ENCODE measurements at places on chromosomes 1 and 21. TPM values are rescaled to one million over a fixed set of nuclear protein-coding genes. Genes with fewer than 3 reads are reported as not detected.

PPCS gene
- total RNA-seq, result 46.5 TPM

EDN2 gene
- total RNA-seq, result not detected

FCRL4 gene
- not detected for total RNA-seq

LMOD1 gene
- not detected for total RNA-seq

DESI2 gene
- total RNA-seq, result 29.6 TPM

PDIK1L gene
- 21.0 TPM for total RNA-seq

LCE3B gene
- not detected for total RNA-seq

AVPR1B gene
- not detected for total RNA-seq

CHIA gene
- total RNA-seq, result not detected

DNA sequence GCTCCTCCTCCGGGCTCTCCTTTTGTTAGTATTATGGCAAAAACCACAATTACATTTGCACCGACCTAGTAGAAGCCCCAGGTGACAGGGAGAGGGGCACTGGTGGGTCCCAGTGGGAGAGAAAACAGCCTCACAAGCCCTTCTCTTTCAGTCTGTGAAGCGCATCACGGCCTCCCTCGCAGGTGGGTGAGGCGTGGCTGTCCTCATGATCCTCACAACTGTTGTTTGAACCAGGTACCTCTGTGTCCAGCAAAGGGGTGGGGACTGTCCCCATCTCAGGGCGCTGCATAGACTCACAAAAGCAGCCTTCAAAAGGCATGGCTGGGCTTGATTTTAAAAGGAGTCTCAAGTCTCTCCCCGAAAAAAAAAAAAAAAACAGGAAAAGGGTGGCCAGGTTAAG lies 7.9 kb upstream of the C2CD2 start:
- H3K4me3 ChIP-seq, result no peak overlapping the region
- H3K27ac ChIP-seq, result no peak overlapping the region
- peaks cover 20% of the 10 kb centered on the region for H3K4me1 ChIP-seq
- H3K36me3 ChIP-seq, result no peaks in the 10 kb centered on the region
- peaks cover 25% of the 10 kb centered on the region for H3K27me3 ChIP-seq

- no peak for DNase-seq
- H3K36me3 ChIP-seq, result no peaks in the 10 kb centered on the region
- no peak overlapping the region for H3K4me3 ChIP-seq
Measured at GRCh38 chr1:30830537-30830936, 73.0 kb upstream of the LAPTM5 start.

- no peak overlapping the region for H3K4me3 ChIP-seq
- H3K36me3 ChIP-seq, result no peaks in the 10 kb centered on the region
- H3K4me1 ChIP-seq, result no peaks in the 10 kb centered on the region
- H3K27me3 ChIP-seq, result no peaks in the 10 kb centered on the region
Measured at GRCh38 chr1:88052167-88052566, 631.9 kb upstream of the PKN2 start.

GRCh38 chr1:228224198-228225164 lies 16.6 kb downstream of the OBSCN start:
- no peaks in the 10 kb centered on the region for H3K27me3 ChIP-seq
- peaks cover 26% of the 10 kb centered on the region for H3K36me3 ChIP-seq
- H3K27ac ChIP-seq, result no peak overlapping the region
- H3K4me3 ChIP-seq, result no peak overlapping the region
- H3K4me1 ChIP-seq, result no peaks in the 10 kb centered on the region

DNA sequence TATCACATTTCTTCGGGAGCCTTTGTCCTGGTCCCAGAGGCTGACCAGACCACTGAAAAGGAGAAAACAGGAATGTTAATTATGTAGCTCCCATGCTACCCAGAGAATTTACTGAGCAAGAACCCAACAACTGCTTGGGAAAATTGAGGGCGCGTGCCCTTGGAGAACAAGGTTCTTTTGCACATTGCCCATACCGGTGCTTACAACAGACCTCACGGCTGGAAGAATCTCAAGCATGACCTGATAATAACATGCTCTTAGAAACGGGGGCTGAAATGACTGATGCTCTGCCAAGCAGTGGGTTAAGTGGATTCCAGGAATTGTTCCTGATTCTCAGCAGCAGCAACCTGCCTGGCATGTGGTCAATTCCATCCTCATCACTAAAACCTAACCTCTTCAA lies 49.3 kb upstream of the AJAP1 start:
- no peaks in the 10 kb centered on the region for H3K4me1 ChIP-seq
- peaks cover 8% of the 10 kb centered on the region for H3K27me3 ChIP-seq
- H3K36me3 ChIP-seq, result no peaks in the 10 kb centered on the region
- H3K4me3 ChIP-seq, result no peak overlapping the region
- H3K27ac ChIP-seq, result no peak overlapping the region
- DNase-seq, result no peak

DNA sequence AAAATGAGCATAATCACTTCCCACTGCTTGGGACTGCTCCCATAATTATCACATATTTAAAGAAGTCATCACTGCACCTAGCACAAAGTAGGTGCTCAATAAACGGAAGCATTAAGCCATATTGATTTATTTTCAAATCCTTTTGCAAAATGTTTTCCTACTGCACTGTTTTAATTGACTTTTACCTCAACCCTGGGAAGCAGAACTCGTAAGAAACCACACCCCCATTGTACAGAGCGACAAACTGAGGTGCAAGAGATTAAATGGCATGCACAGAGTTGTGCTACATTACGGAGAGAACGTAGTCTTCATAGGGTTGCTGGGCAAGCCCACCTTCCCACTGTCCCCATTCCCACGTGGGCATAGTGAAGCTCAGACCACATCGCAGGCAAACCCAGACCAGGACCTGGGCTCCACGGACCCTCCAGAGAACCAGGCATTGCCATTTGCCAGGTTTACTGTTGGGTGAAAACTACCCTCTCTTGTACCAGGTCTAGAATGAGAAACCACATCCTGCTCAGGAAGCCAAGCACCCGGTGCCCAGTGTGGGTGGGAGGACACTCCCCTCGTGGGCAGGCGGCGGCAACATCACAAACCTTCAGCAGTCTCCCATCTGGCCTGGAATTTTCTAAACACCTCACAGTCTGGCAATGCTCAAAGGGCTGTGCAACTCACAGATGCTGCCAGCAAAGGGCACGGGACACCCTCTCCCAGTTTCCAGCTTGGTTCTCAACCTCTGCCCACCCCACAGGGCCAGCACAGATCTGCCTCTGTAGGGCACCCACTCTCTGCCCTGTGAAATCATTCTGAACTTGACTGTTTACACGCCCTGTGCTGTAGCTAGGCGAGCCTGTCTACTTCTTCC lies 8.2 kb downstream of the IFFO2 start:
- H3K27ac ChIP-seq, result peak overlapping the region; percentile 96
- DNase-seq, result peak; percentile 71
- H3K27me3 ChIP-seq, result no peaks in the 10 kb centered on the region

DNA sequence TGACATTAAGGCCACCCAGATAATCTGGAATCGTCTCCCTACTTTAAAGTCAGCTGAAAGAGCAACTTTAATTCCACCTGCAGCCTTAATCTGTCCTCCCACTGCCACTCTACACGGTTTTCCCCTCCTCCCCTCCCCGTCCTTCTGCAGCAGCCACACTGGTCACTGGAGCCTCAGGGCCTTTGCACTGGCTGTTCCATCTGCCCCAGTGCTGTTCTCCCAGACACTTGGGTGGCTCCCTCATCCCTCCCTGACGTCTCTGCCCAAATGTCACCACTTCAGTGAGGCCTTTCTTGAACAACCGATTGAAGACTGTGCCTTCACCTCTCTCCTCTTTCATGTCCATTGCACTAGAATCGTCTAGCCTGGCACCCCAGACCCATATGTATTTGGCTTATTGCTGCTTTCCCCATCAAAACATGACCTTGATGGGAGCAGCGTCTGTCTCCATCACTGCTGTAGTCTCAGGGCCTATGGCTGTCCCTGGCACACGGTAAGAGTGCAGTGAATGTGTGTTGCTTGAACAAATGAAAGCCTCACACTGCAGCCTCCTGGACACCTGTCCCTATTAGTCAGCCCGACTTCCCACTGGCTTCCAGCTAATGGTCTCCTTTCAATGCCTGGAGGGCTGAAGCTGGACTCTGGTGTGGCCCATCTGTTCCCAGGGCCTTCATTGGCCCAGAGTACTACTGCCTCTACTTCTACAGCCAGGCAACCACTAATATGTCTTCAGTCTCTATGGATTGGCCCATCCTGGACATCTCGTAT lies 10.6 kb upstream of the PRDM16 start:
- no peak overlapping the region for H3K4me3 ChIP-seq
- no peaks in the 10 kb centered on the region for H3K4me1 ChIP-seq
- H3K27me3 ChIP-seq, result no peaks in the 10 kb centered on the region
- no peaks in the 10 kb centered on the region for H3K36me3 ChIP-seq
- DNase-seq, result no peak
- H3K27ac ChIP-seq, result no peak overlapping the region

- no peak overlapping the region for H3K27ac ChIP-seq
- no peak overlapping the region for H3K4me3 ChIP-seq
- peaks cover 18% of the 10 kb centered on the region for H3K4me1 ChIP-seq
- no peak for DNase-seq
- no peaks in the 10 kb centered on the region for H3K36me3 ChIP-seq
Measured at GRCh38 chr21:45486443-45487160, 55.6 kb downstream of the SLC19A1 start.

GRCh38 chr21:16061194-16061593 lies 331.4 kb downstream of the USP25 start:
- H3K4me3 ChIP-seq, result no peak overlapping the region
- no peaks in the 10 kb centered on the region for H3K36me3 ChIP-seq
- H3K27ac ChIP-seq, result no peak overlapping the region
- DNase-seq, result no peak
- no peaks in the 10 kb centered on the region for H3K27me3 ChIP-seq
- H3K4me1 ChIP-seq, result no peaks in the 10 kb centered on the region

- no peaks in the 10 kb centered on the region for H3K27me3 ChIP-seq
- no peak overlapping the region for H3K27ac ChIP-seq
- H3K4me3 ChIP-seq, result no peak overlapping the region
- H3K36me3 ChIP-seq, result no peaks in the 10 kb centered on the region
Measured at GRCh38 chr1:81432059-81432458, 368.7 kb upstream of the ADGRL2 start.

GRCh38 chr1:28966617-28967016 lies 52.2 kb downstream of the EPB41 start:
- H3K4me1 ChIP-seq, result peaks cover 44% of the 10 kb centered on the region
- H3K4me3 ChIP-seq, result no peak overlapping the region
- no peaks in the 10 kb centered on the region for H3K27me3 ChIP-seq

DNA sequence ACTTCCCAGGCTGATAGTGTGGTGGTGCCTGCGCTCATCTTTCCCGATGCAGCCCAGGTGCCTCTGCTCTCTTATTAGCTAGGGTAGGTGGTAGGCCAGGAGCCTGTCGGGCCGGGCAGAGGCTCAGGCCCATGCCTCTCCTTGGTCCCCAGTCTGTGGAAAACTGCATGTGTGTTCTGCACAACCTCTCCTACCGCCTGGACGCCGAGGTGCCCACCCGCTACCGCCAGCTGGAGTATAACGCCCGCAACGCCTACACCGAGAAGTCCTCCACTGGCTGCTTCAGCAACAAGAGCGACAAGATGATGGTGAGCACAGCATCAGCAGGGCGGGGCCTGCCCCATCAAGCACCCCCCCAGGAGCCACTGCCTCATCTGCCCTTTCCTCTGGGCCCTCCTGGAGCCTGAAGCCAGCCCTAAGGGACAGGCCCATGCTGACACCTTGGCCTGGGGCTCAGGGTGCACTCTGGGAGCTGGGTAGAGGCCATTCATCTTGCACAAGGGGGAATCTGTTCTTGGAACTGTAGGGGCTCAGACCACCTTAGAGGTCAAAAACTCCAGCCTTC lies 38.6 kb downstream of the PKP1 start:
- H3K27ac ChIP-seq, result no peak overlapping the region
- no peak for DNase-seq
- no peak overlapping the region for H3K4me3 ChIP-seq
- no peaks in the 10 kb centered on the region for H3K27me3 ChIP-seq
- H3K36me3 ChIP-seq, result no peaks in the 10 kb centered on the region

DNA sequence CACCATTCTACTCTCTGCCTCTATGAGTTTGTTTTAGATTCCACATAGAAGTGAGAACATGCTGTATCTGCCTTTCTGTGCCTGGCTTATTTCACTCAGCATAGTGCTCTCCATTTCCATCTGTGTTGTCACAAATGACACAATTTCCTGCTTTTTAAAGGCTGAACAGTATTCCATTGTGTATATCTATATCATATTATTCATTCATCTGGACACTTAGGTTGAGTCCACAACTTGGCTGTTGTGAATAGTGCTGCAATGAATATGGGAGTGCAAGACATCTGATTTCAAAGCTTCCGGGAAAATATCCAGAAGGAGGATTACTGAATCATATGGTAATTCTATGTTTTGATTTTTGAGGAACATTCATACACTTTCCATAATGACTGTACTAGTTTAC lies 20.1 kb upstream of the DONSON start:
- peaks cover 13% of the 10 kb centered on the region for H3K36me3 ChIP-seq
- no peak for DNase-seq
- peaks cover 4% of the 10 kb centered on the region for H3K4me1 ChIP-seq
- H3K4me3 ChIP-seq, result no peak overlapping the region
- H3K27me3 ChIP-seq, result no peaks in the 10 kb centered on the region

GRCh38 chr1:116842654-116843053 lies 67.1 kb upstream of the PTGFRN start:
- H3K36me3 ChIP-seq, result peaks cover 2% of the 10 kb centered on the region
- H3K27ac ChIP-seq, result no peak overlapping the region
- peaks cover 8% of the 10 kb centered on the region for H3K4me1 ChIP-seq
- no peak for DNase-seq
- no peaks in the 10 kb centered on the region for H3K27me3 ChIP-seq

DNA sequence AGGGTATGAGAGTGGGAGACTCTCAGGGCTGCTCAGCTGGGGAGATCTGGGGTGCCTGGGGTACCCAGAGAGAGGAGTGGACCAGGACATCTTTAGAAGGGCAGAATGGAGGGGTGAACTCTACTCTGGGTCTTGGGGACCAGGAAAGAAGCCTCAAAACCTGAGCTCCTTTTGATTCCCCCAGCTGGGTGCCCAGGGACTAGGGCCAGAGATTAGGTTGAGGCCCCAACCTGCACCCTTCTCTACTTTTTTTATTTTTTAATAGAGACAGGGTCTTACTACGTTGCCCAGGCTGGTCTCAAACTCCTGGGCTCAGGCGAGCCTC lies 1.9 kb downstream of the PDZK1IP1 start:
- no peak overlapping the region for H3K4me3 ChIP-seq
- no peaks in the 10 kb centered on the region for H3K36me3 ChIP-seq
- H3K27me3 ChIP-seq, result no peaks in the 10 kb centered on the region
- peaks cover 1% of the 10 kb centered on the region for H3K4me1 ChIP-seq
- no peak for DNase-seq

GRCh38 chr1:152148981-152149380 lies 10.0 kb downstream of the RPTN start:
- H3K27me3 ChIP-seq, result peaks cover 17% of the 10 kb centered on the region
- no peak overlapping the region for H3K27ac ChIP-seq
- DNase-seq, result no peak
- H3K36me3 ChIP-seq, result no peaks in the 10 kb centered on the region
- H3K4me3 ChIP-seq, result no peak overlapping the region

DNA sequence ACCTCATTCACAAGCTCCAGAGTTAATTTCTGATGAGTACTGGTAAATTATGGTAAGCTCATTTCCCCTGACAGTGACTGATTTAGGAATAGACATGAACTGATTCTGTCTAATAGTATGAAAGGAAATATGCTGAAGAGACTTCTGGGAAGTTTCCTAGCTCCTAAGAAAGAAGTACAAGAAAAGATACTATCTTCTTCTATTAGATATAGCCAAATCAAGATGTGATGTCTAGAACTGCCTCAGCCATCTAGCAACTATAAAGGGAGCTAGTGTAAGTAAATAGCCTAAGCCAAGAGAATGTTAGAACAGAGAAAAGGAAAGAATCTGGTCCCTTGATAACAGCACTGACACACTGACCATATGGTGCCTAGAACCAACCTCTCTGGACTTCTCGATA lies 10.7 kb upstream of the PHTF1 start:
- H3K36me3 ChIP-seq, result peaks cover 55% of the 10 kb centered on the region
- H3K27ac ChIP-seq, result no peak overlapping the region
- no peaks in the 10 kb centered on the region for H3K27me3 ChIP-seq
- peaks cover 32% of the 10 kb centered on the region for H3K4me1 ChIP-seq
- H3K4me3 ChIP-seq, result no peak overlapping the region

Data from activated CD4-positive, alpha-beta T cell treated with anti-CD3 and anti-CD28 coated beads, Interleukin-2, amount 10 ng/mL, durations not matched to agents 7 days and 5 days (primary cell).